ENCODE measurements at places on chromosomes 5 and 9. TPM values are rescaled to one million over a fixed set of nuclear protein-coding genes. Genes with fewer than 3 reads are reported as not detected.

DNA sequence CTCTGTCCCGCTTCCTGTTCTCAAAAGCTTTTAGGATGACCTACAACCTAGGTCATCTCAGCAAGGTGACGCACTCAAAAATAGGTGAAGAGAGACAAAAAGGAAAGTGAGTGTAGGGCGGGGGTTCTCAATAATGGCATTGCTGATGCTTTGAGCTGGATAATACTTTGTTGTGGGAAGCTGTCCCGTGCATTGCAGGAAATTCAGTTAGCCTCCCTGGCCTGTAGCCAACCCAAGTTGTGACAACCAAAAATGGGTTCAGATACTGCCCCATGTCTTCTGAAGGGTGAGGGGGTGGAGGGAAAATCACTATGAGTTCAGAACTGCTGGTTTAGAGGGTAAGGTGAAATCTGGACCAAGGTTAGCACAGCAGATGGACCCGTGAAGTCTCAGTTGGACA, 151.4 kb downstream of the MAST4 start:
- H3K36me3 ChIP-seq, result no peaks in the 10 kb centered on the region
- H3K4me3 ChIP-seq, result no peak overlapping the region
- no peaks in the 10 kb centered on the region for H3K27me3 ChIP-seq
- no peaks in the 10 kb centered on the region for H3K4me1 ChIP-seq
- H3K27ac ChIP-seq, result no peak overlapping the region
- no peak for DNase-seq

DNA sequence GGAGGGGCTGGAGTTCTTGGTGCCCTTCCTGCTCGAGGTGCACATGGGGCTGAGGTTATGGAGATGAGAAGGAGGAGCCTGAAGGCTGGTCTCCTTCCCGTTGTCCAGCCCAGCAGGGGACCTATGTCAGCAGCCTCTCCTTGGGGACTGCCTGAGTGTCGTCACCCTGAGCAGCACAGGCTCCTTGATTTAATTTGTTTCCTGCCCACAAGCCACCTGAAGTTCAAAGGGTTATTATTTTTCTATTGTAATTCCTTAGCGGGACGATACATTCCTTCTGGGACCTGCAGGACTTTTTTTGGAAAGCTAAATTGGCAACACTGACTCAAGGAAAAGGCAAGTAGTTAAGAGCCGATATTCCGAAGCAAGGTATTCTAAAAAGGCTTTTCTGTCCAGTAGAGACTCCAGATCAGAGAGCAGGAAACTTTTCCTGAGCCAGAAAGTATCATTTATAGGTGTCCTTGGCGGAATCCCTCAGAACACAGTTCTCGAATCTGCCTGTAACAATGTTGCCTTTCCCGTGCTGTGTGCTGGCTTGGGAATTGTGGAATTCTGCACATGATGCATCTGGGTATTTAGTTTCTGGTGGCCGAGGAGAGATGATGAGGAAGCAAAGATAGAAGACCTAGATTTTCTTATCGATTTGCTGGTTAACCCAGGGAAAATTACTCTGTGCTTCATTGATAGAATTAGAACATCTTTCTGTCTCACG, 55.4 kb downstream of the ARHGAP26 start:
- H3K4me3 ChIP-seq, result no peak overlapping the region
- H3K36me3 ChIP-seq, result no peaks in the 10 kb centered on the region
- H3K4me1 ChIP-seq, result peaks cover 37% of the 10 kb centered on the region
- no peak for DNase-seq
- H3K27me3 ChIP-seq, result no peaks in the 10 kb centered on the region

DNA sequence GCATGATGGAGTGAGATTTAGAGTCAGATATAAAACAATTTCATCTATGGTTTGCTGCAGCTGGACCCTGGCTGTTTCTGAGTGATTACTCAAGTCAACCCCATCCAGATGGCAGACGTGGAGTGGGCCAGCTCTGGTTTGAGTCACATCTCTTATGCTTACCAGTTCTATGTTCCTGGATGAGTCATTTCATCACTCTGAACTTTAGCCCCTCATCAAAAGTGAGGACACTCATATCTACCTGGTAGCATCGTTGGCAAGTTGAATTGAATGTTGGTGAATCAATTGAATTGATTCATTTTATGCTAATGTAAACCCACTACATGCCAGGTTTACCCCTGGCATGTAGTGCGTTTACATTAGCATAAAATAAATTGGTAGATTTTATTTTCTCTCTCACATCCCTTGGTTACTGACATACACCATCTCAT, 176.4 kb downstream of the FGF18 start:
- H3K36me3 ChIP-seq, result no peaks in the 10 kb centered on the region
- H3K4me1 ChIP-seq, result no peaks in the 10 kb centered on the region
- H3K27me3 ChIP-seq, result peaks cover 9% of the 10 kb centered on the region
- DNase-seq, result no peak

GRCh38 chr9:2979957-2980610, 136.2 kb upstream of the PUM3 start:
- no peak overlapping the region for H3K4me3 ChIP-seq
- no peaks in the 10 kb centered on the region for H3K36me3 ChIP-seq
- no peaks in the 10 kb centered on the region for H3K4me1 ChIP-seq
- H3K27ac ChIP-seq, result no peak overlapping the region
- DNase-seq, result no peak

GRCh38 chr5:151682751-151683331, 3.9 kb downstream of the SPARC start:
- no peak for DNase-seq
- H3K4me1 ChIP-seq, result peaks cover 6% of the 10 kb centered on the region
- H3K36me3 ChIP-seq, result no peaks in the 10 kb centered on the region
- no peak overlapping the region for H3K4me3 ChIP-seq

DNA sequence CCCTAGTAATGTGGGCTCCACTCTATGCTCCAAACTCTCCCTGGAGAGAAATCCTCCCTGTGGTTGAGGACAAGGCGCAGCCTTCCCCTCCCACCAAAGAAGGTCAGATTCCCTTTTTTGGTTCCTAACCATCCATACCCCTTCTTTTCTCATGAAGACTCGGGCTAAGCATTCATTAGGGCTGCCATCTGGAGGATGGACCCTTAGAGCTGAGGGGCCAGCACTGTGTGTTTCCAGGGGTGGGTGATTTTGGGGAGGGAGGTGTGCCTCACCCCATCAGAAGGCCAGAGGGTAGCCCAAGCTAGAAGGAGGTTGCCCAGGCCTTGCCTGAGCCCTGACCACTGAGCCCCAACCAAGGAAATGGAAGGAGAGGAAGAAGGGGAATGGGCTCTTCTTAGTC, 36.8 kb downstream of the TGFBI start:
- no peak for DNase-seq
- no peak overlapping the region for H3K4me3 ChIP-seq
- H3K27ac ChIP-seq, result no peak overlapping the region
- H3K27me3 ChIP-seq, result peaks cover 9% of the 10 kb centered on the region
- no peaks in the 10 kb centered on the region for H3K36me3 ChIP-seq

DNA sequence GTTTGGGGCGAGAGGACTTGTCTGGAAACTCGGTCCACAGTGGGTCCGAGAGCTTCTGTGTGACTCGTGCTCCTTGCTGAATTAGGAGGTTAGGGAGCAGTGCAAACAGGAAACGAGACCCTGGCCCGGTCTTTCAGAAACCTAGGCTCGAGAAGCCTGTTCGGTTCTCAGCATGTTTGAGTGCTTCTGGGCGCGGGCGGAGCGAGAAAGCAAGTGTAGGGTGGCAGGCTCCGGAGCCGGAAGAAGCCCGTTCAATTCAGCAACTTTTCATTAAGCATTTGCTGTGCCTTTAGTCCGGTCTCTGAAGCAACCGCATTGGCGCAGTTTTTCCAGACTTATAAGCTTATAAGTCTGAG, 547 bp downstream of the CLTA start:
- H3K27me3 ChIP-seq, result no peaks in the 10 kb centered on the region
- peak overlapping the region; percentile 72 for H3K4me3 ChIP-seq
- H3K27ac ChIP-seq, result peak overlapping the region; percentile 62
- peaks cover 4% of the 10 kb centered on the region for H3K36me3 ChIP-seq
- peaks cover 31% of the 10 kb centered on the region for H3K4me1 ChIP-seq
- DNase-seq, result peak; percentile 48

IFNA2 gene
- total RNA-seq, result not detected

PGM5 gene
- total RNA-seq, result 0.69 TPM

PIP5KL1 gene
- 2.6 TPM for total RNA-seq

AJM1 gene
- 7.5 TPM for total RNA-seq

SNCB gene
- not detected for total RNA-seq

Measured in T-cell (primary cell).